ENCODE measurements at places on chromosomes 5 and 9.

DNA sequence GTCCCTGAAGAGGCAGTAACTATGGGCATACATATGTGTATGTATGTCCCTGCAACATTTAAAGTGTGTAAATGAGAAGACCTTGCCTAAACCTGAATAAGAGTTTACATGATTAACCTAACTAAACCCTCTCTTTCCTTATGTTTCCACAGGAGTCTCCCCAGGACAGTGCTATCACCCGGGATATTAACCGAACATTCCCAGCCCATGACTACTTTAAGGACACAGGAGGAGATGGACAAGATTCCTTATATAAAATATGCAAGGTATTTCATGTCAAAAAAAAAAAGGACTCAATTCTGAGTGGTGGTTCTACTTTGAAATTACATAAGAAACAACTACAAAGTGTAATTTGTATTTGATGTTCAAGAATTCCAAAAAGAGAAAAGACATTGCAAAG, 31.7 kb downstream of the GPR21 start:
- DNase-seq, result no peak

- no peak for DNase-seq
These were observed 59.4 kb upstream of the CAST start for GRCh38 chr5:96602776-96603175.

GRCh38 chr5:158958021-158958994, 141.4 kb downstream of the EBF1 start:
- DNase-seq, result no peak

- DNase-seq, result peak; percentile 16
These were observed 5.7 kb upstream of the GAPVD1 start for GRCh38 chr9:125255781-125256391.

- DNase-seq, result no peak
These were observed 35.8 kb downstream of the OTULINL start for GRCh38 chr5:14617441-14617840.

DNA sequence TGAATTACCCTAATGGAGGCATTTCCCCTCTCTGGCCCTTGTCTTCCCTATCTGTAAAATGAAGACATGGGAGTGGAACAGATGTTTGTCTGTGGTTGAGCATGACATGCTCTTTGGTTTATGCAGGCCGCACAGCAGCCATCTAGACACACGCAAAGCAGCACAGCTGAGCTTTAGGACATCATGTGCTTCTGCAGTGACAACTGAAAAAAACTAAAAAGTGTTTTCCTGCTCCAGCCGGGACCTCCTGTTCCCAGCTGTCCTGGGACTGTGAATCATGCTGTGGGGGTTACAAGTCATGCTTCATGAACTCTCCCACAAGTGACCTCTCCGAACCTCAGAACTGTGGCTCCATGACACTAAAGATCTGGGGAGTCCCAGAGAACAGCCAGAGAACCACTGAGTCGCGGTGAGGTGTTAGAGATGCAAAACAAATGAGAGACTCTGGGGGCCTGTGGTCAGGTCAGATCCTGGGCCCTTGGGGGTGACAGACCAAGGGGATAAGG, 1.7 kb downstream of the SMIM3 start:
- DNase-seq, result no peak
